ENCODE measurements at places on chromosomes 3 and 15. TPM values are rescaled to one million over a fixed set of nuclear protein-coding genes. Genes with fewer than 3 reads are reported as not detected.

Gene C3orf49
- not detected for total RNA-seq

Gene RYR3
- total RNA-seq, result not detected

Gene CPNE9
- 0.46 TPM for total RNA-seq

Gene TTLL13
- 1.9 TPM for total RNA-seq

Gene TMOD2
- total RNA-seq, result 7.3 TPM

GRCh38 chr15:52257734-52258062 is 37.9 kb downstream of the MYO5C start:
- DNase-seq, result no peak

DNA sequence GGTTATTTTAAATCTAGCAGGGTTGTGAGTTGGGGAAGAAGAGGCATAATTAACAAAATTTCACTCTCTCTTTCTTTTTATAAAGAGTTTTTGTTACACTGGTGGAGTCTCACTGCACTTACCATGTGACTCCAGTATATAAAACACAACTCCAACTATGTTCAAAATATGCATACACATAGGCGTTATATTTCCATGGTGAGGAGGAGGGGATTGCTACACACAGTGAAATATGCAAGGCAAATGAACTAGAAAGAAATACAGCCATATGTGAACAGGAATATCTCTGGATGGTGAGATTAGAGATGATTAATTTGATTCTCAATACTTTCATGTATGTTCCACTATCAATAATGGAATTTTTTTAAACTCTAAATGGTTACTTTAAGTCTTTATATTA is 385.0 kb downstream of the MAGI1 start:
- DNase-seq, result no peak

- no peak for DNase-seq
Observed at GRCh38 chr3:131031660-131032059, 5.0 kb downstream of the NEK11 start.

GRCh38 chr3:22040150-22040549 is 289.1 kb upstream of the ZNF385D start:
- DNase-seq, result no peak

DNA sequence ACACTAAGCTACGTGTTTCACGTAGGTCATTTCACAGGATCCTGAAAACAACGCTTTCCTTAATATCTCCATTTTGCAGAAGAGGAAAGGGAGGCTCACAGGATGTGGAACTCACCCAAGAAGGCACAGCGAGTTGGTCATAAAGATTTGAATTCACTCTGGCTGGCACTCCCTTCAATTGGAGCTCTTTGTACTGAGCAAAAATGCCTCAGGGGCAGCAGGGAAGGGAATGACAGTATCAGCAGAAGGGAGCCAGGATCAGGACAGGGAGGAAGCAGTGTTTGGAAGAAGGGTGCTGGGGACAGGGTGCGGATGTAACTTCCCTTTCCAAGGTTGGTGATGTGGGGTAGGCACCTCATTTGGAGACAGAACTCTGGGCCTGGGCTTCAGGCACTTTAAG is 1.1 kb upstream of the ST6GAL1 start:
- no peak for DNase-seq

DNA sequence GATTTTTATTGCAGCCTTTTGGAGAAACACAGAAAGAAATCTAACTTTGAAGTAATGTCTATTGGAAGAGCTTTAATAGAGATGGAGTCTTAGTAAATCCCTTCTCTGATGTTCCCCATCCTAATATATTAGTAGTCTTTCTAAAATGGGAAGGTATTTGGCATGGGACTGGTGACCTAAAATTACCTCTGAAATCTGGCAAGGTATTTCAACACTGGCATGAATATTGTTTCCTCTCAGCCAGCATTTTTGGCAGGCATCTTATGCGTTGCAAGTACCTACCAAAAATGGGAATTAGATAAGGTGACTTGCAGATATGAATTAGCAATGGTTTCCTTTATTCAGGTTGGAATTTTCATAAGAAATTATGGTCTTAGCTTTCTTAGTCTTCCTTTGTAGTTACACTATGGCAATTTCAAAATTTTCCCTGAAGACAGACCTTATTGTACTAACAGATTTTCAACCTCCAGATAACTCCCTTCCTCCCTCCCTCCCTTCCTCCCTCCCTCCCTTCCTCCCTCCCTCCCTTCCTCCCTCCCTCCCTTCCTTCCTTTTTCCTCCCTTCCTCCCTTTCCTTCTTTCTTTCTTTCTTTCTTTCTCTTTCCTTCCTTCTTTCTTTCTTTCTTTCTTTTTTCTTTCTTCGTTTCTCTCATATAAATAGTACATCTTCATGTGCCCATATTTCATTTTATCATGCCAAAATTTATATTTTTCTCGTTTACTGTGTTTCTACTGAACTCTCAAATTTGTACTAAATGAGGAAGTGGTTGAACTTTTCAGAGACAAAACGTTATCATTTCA is 168.2 kb upstream of the KCNMB2 start:
- no peak for DNase-seq

DNA sequence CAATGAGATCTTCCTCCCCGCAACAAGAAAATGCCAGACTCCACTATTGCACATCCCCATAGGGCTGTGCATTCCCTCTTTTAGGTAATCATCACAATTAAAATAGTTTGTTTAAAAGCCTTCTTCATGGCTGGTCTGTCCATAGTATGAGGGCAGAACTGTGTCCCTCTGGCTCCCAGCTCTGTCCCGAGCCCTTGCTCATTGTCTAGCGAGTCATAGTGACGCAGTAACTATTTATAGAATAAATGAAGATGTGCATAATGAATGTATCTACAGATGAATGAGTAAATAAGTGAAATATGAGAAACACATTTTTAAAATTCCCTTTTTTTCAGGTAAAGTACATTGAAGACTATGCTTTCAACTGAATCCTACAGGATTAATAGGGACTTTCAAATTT is 128.4 kb upstream of the TMC3 start:
- DNase-seq, result no peak

DNA sequence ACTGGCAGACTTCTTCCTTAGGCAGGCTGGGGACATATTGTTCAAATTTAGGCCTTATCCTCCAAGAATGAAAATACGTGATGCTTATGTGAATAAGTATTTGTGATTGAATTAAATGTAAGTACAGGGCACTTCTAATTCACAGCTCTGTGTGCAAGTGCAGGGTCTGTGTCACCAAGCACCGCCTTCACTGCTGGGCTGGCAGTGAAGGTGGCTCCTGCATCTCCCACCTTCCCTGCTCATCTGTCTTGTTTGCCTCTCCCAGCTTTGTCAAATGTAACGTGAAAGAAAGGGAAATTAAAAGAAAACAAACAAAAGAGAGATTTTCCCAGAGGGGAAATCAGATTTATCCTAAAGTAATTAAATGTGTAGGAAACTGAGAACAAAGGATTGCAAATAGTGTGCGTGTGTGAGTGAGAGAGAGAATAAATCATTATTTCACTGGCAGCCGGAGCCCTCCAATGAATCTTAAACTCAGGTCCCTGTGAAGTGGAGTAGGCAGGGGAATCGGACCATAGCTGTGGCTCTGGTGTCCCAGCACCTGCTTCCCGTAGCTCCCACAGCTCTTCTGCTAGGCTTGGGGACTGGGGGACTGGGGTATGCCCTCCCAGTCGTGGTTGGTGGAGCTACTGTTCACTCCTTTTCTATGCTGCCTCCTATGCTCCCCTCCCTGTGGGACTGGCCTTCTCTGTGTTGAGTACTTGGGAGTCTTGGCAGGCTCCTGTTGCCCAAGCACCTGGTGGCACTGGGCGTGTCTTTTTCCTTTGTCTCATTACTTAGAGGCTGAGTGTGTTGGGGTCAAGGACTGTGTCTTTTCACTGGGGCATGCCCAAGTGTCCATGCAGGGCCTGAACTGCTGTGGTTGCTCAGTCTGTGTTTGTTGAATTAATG is 222.2 kb downstream of the EPHB1 start:
- DNase-seq, result no peak

GRCh38 chr3:43001094-43001553 is 22.0 kb downstream of the GASK1A start:
- DNase-seq, result no peak

- DNase-seq, result peak; percentile 35
Observed at GRCh38 chr3:195546130-195546560, 3.0 kb upstream of the PPP1R2 start.

DNA sequence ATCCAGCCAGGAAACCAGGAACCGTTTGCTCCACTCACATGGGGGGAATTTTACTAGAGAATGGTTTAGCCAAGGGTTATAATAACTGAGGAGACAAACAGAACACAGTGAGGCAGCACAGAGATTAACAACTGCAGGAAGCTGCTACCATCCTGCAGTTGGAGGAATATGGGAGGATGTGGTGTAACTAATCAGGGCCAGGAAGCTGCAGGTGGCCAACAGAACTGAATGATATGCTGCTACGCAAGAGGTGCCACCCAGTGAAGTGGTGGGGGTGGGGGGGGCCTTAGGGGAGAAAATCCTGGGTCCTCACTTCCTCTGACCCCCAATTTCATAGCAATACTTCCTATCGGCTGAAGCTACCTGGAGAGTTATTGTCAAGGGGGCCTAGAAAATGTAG is 306.4 kb upstream of the STT3B start:
- no peak for DNase-seq

DNA sequence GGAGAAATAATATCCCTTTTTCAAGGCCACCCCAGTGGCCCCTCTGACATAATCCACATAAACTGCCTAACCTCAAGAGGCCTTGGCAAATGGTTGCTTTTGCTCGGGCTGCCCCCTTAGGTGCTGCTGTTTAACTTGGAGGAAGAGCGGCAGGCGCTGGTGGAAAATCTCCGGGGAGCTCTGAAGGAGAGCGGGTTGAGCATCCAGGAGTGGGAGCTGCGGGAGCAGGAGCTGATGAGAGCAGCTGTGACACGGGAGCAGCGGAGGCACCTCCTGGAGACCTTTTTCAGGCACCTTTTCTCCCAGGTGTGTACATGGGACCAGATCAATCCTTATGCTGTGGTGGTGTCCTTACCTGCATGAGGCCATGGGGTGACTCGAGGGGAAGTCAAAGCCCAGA is 15.0 kb downstream of the DUOX1 start:
- no peak for DNase-seq

- no peak for DNase-seq
Observed at GRCh38 chr3:113153499-113154107, 57.8 kb upstream of the BOC start.

- DNase-seq, result no peak
Observed at GRCh38 chr3:123568034-123568433, 16.8 kb downstream of the HACD2 start.

DNA sequence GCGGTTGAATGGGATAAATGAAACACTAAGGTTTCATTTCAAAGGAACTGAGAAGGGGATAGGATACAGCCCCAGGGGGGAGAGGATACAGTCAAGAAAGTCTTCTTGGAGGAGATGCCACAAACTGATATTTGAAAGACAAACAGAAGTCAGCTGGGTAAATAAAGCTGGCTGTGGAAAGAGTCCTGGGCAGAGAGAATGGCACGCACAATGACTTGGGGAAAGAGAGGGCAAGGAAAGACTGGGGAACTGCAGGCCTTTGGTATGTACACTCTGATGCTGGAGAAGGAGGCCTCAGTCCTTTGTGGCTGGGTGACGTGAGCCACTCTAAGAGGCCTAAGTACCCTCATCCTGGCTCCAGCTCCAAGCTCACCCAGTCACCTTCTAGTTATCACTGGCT is 45.2 kb upstream of the LMCD1 start:
- no peak for DNase-seq

GRCh38 chr15:34084086-34084485 is 17.6 kb downstream of the EMC7 start:
- no peak for DNase-seq

DNA sequence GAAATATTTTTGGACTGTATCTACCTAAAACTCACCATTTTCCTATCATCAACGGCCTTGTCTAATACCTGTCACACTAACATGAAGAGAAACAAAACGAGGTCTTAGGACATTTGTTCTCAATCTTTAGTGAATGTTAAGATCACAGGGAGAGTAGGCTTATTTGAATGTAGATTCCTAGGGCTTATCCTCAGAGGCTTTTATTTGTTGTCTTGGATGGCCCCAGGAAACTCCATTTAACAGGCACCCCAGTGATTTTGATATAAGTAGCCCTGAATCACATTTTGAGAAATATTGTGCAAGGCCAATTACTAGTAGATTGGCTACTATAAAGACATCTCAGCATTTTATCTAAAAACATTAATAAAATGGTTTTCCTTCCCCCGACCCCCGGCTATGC is 367.4 kb downstream of the GAP43 start:
- no peak for DNase-seq

DNA sequence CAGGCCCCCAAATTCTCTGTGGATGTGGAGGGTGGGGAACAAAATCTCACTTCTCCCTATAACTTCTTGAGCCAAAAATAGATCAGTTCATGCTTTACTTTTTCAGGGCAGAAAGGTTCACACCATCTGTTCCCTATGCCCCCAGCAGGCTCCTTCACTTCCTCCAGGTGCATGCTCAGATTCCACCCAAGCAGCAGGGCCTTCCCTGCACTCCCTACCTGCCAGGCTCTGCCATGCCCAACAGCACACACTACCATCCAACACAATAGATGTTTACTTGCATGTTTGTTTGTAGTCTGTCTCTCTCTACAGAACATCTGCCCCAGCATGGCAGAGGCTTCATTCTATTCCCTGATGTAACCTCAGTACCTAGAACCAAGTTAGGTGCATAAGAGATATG is 43.3 kb downstream of the GABRB3 start:
- no peak for DNase-seq

DNA sequence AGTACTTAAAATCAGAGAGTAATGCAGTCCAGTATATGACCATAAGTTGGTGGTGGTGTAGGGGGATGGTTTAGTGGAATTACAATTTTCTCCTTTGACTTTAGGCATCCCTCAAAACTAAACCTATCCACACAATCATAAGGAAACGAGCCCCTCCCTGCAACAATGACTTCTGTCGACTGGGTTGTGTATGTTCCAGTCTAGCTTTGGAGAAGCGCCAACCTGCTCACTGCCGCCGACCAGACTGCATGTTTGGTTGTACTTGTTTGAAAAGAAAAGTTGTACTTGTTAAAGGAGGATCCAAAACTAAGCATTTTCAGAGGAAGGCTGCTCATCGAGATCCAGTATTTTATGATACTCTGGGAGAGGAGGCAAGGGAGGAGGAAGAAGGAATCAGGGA is 52.8 kb downstream of the MGA start:
- no peak for DNase-seq

Measured in activated T-cell treated with anti-CD3 and anti-CD28 coated beads, Interleukin-2, amount 50 U/mL, for 72 hours (primary cell).